ENCODE measurements at places on chromosomes 3 and 15.

GRCh38 chr3:90241481-90241880, 1134.1 kb downstream of the EPHA3 start:
- DNase-seq, result no peak

- DNase-seq, result no peak
Observed at GRCh38 chr3:54888162-54888561, 39.7 kb downstream of the LRTM1 start.

DNA sequence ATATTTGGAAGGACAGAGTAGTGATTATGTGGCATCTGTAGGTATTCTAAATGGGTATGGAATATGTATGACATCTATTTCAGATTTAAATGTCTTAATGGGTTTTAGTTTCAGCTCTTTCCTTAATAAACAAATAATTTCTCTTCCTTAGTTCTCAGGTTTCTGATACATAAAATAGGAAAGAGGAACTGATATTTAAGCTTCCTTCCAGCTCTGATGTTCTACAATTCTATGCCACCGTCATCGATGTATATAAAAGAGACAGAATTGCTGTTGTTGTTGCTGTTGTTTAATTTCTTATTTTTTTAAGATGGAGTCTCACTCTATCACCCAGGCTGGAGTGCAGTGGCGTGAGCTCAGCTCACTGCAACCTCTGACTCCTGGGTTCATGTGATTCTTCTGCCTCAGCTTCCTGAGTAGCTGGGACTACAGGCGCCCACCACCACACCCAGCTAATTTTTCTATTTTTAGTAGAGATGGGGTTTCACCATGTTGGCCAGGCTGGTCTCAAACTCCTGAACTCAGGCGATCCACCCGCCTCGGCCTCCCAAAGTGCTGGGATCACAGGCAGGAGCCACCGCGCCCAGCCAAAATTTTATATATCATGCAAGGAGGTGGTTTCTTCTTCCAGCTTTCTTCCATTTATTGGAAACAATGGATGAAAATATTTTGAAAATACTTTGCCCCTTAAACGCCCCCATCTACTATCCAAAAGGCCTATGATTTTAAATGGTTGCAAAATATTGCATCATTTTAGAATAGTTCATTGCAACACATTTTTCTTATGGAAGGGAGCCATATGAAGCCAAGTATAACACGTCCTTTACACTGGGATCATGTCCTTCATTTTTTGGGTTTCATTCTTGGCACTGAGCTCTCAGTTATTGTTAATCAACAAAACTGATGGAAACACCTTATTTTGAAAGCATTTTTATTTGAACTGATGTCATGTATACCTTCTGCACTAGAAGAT, 13.9 kb upstream of the C15orf61 start:
- no peak for DNase-seq

DNA sequence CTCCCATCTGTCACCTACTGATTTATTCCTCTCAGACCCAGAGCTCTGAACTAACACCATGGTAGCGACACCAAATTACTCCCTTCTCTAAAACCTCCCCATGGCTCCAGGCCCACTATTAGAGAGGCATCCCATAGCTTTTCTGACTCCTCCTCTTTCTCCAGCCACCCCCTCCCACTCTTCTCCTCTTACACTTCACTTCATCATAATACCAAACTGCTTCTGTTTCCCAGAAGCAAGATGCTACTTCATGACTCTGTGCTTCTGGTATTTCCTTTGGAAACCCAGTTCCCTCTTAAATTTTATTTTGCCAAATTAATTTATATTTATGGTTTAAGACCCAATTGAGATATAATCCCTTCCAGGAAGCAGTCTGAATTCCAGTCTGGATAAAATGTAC, 465.1 kb upstream of the PDZRN3 start:
- no peak for DNase-seq

GRCh38 chr3:107676469-107677309, 153.9 kb downstream of the BBX start:
- no peak for DNase-seq

DNA sequence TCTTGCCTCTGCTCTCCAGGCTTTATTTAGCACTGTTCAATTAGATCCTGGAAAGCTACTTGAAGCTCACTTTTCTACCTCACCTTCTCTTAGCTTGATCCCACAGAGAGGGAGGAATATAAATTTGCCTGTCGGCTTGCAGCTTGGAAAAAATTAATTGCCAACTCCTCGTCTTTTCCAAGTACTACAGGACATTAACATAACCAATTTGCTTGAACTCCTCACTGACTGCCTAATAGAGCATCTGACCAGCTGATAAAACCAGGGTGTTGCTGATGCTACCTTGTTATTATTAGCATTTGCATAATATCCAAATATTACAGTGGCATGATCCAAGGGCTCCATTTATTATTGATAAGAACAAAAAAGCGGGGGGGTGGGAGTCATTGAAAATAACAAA, 561.8 kb downstream of the MCTP2 start:
- DNase-seq, result no peak

- no peak for DNase-seq
Observed at GRCh38 chr3:176867681-176868663, 329.3 kb downstream of the TBL1XR1 start.

- no peak for DNase-seq
Observed at GRCh38 chr15:74128785-74129585, 1.4 kb upstream of the ISLR2 start.

DNA sequence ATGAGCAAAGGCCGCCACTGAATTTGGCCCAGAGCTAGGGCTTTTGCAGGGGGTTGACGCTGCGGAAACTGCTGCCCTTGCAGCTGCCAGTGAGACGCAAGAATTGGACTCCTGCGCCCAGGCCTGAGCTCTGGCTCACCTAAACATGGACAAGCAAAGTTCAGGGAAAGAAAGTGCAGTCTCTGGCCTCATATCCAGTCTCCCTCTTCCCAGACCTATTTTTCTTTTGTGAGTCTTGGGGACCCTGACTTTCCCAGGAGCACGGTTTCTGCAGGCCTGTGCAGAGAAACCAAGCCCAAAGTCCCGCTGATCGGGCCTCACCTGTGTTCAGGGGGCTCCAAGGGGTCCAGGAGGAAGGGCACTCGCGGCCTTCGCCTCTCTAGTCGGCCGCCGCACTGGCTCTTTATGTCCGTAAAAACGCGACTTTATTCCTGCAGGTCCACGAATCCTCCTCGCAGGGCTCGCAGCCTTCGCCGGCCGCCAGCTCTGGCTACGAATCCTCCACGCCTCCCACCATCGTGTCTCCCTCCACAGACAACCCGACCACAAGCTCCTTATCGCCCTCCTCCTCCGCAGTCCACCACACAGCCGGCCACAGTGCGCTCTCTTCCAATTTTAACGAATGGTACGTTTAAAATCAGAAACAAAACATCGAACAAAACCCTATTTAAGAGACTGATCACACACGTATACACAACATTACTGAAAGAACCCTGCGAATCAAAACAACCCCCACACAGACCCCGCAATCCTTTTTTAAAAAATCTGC, 3.9 kb downstream of the ZIC1 start:
- no peak for DNase-seq

DNA sequence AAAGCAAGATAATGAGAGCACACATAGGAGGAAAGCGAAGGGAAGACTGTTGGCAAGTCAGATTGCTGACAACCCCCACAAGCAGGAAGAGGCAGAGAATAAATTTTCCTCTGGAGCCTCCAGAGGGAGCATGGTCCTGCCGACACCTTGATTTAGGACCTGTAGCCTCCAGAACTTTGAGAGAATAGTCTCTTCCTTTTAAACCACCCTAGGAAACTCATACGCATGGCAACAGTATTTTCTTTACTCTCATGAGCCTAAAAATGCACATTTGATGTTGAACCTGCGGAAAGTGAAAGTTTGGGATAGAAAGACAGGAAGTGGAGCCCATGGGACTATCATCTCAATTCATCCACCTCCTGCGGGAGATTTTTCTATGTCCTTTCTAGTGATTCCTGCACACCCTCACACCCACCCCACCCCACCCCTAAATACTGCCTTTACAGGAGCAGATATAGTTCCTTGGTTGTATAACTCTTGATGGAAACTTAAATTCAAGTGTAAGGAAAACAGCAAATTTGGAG, 116.7 kb upstream of the LPP start:
- no peak for DNase-seq

- DNase-seq, result no peak
Observed at GRCh38 chr3:10993729-10994065, 1.1 kb downstream of the SLC6A1 start.

DNA sequence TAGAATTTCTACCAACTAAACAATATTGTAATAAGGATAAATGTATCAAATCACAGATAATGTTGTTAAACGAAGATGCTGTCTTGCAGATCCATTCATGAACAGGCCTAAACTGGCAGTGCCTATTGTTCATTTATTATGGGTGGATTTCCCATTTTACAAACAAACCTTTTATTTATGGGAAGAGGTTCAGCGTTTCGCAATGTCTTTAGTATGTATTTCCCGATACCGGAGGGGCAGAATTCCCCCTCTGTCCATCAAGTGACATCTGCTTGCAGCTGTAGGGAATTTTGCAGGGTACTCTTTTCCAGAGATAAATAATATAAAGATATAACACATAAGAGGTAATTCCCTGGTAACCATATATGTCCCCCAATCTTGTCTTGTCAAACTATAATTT, 5.7 kb downstream of the CEP19 start:
- no peak for DNase-seq

DNA sequence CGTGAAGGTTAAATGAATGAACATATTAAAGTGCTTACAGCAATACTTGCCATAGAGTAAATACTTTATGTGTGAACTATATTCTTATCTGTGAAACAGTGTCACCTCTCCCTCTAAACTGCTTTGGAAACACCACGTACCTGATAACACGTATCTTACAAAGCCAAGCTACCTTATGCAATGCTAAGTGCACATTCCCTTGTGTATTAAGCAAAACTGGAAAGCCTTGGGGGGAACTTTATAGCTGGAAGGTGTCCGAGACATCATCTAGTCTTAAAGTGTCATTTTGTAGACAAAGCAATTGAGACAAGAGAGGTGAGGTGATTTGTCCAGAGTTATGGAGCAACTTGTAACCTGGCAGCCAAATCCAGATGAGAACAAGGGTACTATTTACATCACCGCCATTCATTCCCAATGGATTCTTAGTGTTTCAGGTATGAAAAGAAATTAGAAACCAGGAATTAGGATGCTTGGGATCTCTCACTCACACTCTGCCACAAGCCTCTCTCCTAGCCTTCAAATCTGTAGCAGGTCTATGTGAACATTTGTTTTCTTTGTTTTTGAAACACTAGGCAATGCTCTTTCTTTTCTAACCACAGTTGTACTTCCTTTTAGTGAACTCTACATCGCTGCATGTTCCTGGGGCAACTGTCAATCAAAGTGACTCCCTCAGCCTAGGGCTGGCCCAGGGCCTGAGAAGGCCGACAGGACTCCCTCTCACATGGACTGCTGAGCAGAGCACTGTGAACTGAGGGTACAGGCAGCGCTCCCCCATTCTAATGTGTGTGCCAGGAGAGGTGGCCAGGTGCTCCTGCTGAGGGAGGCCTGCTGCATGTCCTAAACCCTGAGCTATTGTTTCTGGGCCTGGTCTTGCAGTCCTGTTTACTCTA, 13.9 kb upstream of the MGLL start:
- DNase-seq, result no peak

GRCh38 chr3:72177075-72178050, 392.4 kb upstream of the PROK2 start:
- peak; percentile 44 for DNase-seq

DNA sequence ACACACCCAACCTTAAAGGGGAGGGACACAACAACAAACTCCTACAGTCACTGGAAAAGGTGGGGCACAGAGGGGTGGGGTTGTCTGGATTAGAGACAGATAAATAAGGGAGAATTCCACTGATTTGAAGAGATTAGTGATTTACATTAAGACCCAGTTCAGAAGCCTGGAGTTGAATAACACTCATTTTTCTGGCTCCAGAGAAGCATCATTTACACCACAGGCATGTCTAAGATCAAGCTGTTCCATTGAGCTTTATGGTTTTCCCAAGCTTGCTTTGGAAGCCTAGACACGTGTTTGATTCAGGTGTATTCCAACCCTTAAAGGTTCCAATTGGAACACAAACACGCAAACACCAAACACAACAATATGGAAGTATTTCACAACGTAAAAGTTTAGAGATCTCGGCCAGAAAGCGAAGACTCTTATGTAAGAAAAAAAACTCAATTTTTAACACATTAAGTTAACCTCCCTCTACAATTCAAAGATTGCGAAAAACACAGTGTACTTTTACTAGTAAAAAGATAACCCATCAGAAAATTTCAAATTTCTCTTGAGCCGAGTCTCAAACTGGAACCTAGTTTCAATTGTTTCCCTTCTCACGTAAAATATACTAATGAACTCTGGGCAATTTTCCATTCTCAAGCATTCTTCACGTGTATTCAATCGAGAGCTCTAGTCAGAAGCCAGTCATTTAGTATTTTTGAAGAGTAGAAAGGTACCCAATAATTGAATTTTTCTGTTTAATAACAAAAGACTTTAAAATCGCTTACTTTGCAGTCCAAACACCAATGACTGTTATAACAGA, 2.1 kb downstream of the TRA2B start:
- no peak for DNase-seq

DNA sequence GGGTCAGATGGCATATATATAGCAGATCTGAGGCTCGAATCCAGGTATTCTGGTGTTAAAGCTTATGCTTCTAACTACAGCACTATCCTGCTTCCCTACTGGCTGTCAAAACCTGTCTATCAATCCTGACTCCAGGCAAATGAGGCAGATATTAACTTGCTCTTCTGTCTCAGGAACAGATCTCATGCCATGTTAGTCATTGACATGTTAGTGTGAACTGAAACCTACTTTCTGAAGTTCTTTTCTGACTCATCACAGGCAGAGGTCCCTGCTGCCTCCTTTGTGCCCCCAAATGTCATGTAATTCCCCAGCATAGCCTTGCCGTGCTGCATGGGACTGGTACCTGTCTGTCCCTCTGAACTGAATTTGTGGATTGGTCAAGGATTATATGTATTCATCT, 125.0 kb upstream of the SMAD3 start:
- no peak for DNase-seq

DNA sequence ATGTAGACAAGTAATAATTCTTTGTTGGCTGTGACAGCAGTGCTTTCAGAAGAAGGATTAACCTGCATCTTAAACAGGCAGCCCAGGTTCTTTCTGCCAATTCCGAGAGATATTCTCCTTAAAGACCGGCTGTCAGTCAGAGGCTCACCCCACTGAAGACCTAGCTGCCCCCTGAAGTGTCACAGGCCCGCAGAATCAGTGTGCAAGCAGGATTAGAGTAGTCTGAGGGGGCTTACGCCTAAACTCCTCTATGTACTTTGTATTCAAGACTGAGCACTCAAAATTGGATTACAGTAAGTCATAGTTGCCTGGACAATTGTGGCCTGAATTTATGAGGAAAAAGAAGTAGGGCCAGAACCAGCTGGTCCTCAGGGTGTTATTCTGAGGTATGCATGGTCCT, 342.9 kb downstream of the CLSTN2 start:
- no peak for DNase-seq

DNA sequence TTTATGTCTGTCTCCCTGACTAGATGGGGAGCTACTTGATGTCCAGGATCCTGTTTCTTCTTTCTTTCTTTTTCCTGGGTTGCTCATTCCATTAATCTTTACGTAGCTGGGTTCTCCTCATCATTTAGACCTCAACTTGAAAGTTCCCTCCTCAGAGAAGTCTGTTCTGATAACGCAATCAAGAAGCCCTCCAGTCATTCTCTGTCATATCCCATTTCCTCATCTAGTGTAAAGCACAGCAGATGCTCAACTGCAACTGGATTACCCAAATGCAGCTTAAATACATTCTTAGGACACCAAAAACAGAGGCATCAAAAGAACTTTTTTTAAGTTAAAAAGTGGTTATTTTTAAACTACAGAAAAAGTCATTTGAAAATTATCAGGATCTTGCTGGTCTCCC, 51.7 kb upstream of the ST3GAL6 start:
- no peak for DNase-seq

GRCh38 chr3:58346368-58346767, 13.7 kb downstream of the PXK start:
- DNase-seq, result no peak
